Ascending aorta (tissue), 2 donors: ENCODE measurements at places on chromosomes 6 and 20.

GRCh38 chr6:124978451-124979293 is 16.4 kb downstream of the RNF217 start:
- H3K27me3 ChIP-seq = no peaks in the 10 kb centered on the region
- no peak for DNase-seq
- H3K36me3 ChIP-seq = peaks cover 8% of the 10 kb centered on the region
- H3K27ac ChIP-seq = no peak overlapping the region

GRCh38 chr6:11389977-11390376 is 147.6 kb upstream of the TMEM170B start:
- H3K36me3 ChIP-seq = no peaks in the 10 kb centered on the region
- H3K4me1 ChIP-seq = no peaks in the 10 kb centered on the region
- no peak overlapping the region for H3K4me3 ChIP-seq
- peak overlapping the region; percentile 41 for H3K27ac ChIP-seq
- no peak for DNase-seq
- H3K27me3 ChIP-seq = no peaks in the 10 kb centered on the region

DNA sequence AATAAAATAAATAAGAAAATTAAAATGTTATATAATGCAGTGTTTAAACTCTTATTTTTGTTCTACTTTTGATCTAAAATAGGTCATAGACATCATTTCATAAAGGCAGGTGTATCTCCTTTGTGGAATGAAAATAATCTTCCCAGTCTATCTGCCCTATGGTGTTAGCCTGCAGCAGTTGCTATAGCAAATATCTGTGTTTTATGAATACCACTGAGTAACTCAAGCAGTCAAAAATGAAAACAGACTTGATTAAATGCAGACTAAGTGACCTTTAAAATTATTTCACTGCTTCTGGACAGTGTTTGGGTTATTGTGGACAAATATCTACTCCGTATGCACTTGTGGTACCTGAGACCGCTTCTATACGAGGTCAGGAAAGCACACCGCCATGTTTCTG is 11.8 kb downstream of the HTR1B start:
- H3K36me3 ChIP-seq = no peaks in the 10 kb centered on the region
- DNase-seq = no peak
- H3K4me1 ChIP-seq = peaks cover 8% of the 10 kb centered on the region
- H3K27me3 ChIP-seq = no peaks in the 10 kb centered on the region

DNA sequence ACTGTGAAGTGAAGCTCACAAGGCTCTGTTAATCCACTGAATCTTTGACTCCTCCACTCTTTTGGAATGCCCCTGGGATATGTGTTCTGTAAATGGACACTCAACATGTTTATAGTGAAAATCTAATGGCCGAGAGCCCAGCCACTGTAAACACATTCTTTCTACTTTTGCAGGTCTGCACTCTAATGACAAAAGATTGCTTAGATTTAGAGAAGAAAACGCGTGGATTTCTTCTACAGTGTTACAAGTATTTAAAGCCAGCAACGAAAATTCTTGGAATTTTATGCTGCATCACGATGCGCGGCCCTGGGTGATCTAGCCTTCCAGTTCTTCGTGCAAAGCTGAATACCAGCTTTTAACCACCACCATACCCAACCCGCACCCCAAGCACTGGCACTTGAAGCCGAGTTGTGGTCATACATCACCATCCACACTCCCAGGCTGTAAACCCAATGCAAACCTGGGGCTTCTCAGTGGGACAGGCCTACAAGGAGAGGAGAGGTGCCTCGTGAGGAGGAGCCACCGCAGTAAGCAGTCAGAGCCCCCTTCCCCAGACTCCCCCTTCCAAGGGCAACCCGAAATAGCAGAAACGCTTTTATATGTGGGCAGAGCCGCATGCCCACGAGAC is 3.7 kb upstream of the FOXO3 start:
- peak overlapping the region; percentile 98 for H3K27ac ChIP-seq
- peak; percentile 38 for DNase-seq
- no peaks in the 10 kb centered on the region for H3K36me3 ChIP-seq
- H3K4me3 ChIP-seq = peak overlapping the region; percentile 93

GRCh38 chr20:57728762-57729161 is 18.9 kb upstream of the PMEPA1 start:
- H3K36me3 ChIP-seq = no peaks in the 10 kb centered on the region
- no peak for DNase-seq
- no peaks in the 10 kb centered on the region for H3K27me3 ChIP-seq

DNA sequence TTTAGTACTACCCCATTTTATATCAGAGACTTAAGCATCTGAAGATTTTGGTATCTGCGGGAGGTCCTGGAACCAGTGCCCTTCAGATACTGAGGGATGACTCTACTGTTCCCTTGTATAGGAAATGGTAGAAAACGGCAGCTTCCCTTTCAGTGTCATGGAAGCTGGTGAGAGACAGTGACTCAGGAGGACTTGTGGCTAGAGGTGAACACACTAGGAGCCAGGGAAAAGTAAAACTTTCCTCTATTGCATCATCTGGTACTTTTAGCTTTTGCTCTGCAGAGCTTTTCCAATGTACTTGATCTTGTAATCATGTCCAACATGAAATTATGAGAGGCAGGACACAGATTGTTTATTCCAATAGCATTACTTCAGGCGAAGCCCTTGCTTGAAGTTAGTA is 45.0 kb downstream of the RNF144B start:
- no peak overlapping the region for H3K4me3 ChIP-seq
- H3K4me1 ChIP-seq = no peaks in the 10 kb centered on the region
- H3K27me3 ChIP-seq = no peaks in the 10 kb centered on the region
- no peaks in the 10 kb centered on the region for H3K36me3 ChIP-seq

DNA sequence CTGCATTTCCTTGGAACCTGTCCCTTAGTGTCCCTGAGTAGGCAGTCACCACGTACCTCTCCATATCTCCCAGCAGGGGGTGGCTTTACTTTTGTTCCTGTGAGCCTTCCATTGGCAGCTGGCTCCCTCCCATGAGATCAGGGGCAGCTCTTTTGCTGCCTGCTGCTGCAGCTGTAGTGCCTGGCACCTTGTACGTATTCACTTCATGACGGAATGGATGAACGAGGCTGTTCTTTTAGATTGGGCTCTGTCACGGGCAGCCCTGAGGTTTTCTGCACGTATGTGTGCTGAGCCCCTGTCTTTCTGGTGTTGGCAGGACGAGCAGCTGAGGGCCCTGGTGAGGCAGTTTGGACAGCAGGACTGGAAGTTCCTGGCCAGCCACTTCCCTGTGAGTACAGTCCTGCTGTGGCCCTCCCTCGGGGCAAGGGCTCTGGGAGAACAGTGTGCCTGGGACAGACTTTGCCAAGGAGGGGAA is 14.6 kb downstream of the MYBL2 start:
- no peaks in the 10 kb centered on the region for H3K4me1 ChIP-seq
- H3K4me3 ChIP-seq = no peak overlapping the region
- H3K27me3 ChIP-seq = no peaks in the 10 kb centered on the region
- no peak overlapping the region for H3K27ac ChIP-seq

GRCh38 chr20:8714206-8714605 is 354.7 kb upstream of the PLCB4 start:
- DNase-seq = no peak
- H3K27ac ChIP-seq = no peak overlapping the region
- H3K27me3 ChIP-seq = no peaks in the 10 kb centered on the region
- no peaks in the 10 kb centered on the region for H3K4me1 ChIP-seq

- no peak overlapping the region for H3K27ac ChIP-seq
- H3K36me3 ChIP-seq = peaks cover 22% of the 10 kb centered on the region
- peaks cover 17% of the 10 kb centered on the region for H3K4me1 ChIP-seq
- H3K4me3 ChIP-seq = no peak overlapping the region
Measured at GRCh38 chr20:36238760-36239159, 2.5 kb downstream of the AAR2 start.

DNA sequence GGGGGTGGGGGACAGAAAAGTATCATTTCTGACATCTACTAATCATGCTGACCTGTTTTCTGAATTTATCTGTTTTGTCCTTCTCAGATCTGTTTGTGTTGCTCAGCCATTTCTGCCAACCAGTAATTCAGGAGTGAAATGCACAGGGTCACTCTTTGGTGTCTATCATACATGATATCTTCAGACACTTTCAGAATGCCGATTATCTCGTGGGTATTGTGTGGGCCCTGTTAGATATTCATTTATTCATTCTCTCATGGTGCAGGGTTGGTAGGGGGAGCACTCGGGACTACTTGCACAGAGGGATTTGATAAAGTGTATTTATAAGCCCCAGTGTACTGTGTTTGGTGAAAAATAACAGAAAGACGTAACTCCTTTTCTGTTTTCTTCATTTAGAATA is 101.2 kb upstream of the CITED2 start:
- no peak for DNase-seq
- no peak overlapping the region for H3K4me3 ChIP-seq
- no peak overlapping the region for H3K27ac ChIP-seq
- no peaks in the 10 kb centered on the region for H3K36me3 ChIP-seq
- H3K27me3 ChIP-seq = no peaks in the 10 kb centered on the region

DNA sequence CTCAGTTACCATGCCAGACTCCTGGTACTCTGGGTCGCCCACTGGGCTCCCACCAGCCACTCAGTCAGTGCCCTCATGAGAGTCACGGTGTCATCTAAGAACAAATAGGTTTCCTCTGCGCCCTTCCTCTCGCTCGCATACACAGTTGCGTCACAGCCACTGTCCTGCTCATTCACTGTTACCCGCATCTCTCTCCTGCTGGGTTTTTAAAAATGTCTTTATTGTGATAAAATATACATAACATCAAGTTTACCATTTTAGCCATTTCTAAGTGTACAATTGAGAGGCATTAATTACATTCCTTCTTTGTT is 4.0 kb downstream of the TEAD3 start:
- H3K27me3 ChIP-seq = no peaks in the 10 kb centered on the region
- peak overlapping the region; percentile 100 for H3K27ac ChIP-seq
- no peak for DNase-seq
- H3K36me3 ChIP-seq = no peaks in the 10 kb centered on the region
- peaks cover 65% of the 10 kb centered on the region for H3K4me1 ChIP-seq

GRCh38 chr6:30163090-30163917 is at the start of gene TRIM15:
TSS of gene TRIM15 (plus strand) at chr6:30163546. CDS start at chr6:30163685, 139 bp downstream.
- no peak for DNase-seq
- no peak within 1 kb of the TSS for H3K27ac ChIP-seq
- H3K4me3 ChIP-seq = no peak within 1 kb of the TSS
- H3K27me3 ChIP-seq = no peaks in the 10 kb centered on the region
- H3K4me1 ChIP-seq = no peaks in the 10 kb centered on the region

DNA sequence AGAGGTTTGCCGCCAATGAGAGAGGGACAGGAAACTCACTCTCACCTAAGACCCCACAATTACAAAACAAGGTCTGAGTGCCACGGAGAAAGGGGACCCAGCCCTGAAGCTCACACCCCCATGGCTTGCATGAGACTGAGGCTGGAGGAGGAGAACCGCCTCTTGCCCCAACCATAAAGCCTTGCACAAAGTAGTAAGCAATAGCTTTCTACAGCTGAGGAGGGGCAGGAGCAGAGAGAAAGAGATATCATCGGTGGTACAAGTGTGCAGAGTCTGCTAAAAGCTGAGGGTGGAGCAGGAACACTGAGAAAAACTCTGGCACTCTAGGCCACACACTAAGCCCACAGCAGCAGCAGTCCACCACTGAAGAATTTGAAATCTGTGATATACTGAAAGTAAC is 37.7 kb downstream of the OSTM1 start:
- no peak overlapping the region for H3K27ac ChIP-seq
- H3K4me3 ChIP-seq = no peak overlapping the region
- no peak for DNase-seq

DNA sequence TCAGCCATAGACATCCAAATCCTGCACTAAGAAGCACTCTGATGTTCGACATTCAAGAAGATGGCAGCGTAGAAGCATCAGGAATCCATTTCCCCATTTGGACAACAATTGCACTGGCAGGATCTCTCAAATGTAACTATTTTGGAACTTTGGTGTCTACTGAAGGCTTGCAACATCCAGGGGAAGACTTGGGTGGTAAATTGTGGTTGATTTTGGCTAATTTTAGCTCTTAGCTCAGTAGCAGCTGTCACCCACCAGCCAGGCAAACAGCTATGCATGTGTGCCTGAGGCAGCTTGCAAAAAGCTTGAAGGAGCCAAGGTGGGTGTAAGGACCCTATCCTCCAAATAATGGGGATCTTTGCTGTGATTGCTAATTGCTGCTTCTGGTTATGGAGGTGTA is 35.1 kb upstream of the PPP1R3G start:
- H3K27me3 ChIP-seq = no peaks in the 10 kb centered on the region
- no peaks in the 10 kb centered on the region for H3K4me1 ChIP-seq
- no peak overlapping the region for H3K27ac ChIP-seq
- no peak overlapping the region for H3K4me3 ChIP-seq
- no peaks in the 10 kb centered on the region for H3K36me3 ChIP-seq

GRCh38 chr20:2760297-2760951 is 40.0 kb downstream of the CPXM1 start:
- H3K36me3 ChIP-seq = no peaks in the 10 kb centered on the region
- no peaks in the 10 kb centered on the region for H3K4me1 ChIP-seq
- H3K4me3 ChIP-seq = no peak overlapping the region
- H3K27me3 ChIP-seq = peaks cover 3% of the 10 kb centered on the region

DNA sequence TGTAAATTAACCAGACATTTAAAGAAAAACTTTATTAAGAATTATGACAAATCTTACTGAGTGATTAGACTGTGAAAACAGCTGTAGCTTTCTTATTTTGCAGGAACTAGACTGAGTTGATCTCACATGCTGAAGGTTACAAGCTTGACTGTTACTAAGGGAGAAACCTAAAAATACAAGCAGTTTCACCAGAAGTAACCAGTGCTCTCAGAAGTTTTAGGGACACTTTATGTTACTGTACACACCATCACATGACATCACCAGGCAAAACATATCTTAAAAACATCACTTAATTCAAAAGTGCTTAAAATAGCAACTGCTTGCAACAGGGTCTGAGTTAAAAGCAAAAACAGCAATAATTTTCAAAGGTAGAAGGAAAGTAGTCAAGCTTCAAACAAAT is 5.4 kb downstream of the FBXO30 start:
- no peaks in the 10 kb centered on the region for H3K4me1 ChIP-seq
- H3K4me3 ChIP-seq = no peak overlapping the region
- no peak overlapping the region for H3K27ac ChIP-seq
- peaks cover 14% of the 10 kb centered on the region for H3K36me3 ChIP-seq

- no peaks in the 10 kb centered on the region for H3K27me3 ChIP-seq
- no peak for DNase-seq
- H3K4me3 ChIP-seq = no peak overlapping the region
- peaks cover 11% of the 10 kb centered on the region for H3K36me3 ChIP-seq
Measured at GRCh38 chr6:12136905-12137304, 124.8 kb downstream of the HIVEP1 start.
